HuH-7 (cell line): ENCODE measurements at places on chromosomes 3 and 15.

DNA sequence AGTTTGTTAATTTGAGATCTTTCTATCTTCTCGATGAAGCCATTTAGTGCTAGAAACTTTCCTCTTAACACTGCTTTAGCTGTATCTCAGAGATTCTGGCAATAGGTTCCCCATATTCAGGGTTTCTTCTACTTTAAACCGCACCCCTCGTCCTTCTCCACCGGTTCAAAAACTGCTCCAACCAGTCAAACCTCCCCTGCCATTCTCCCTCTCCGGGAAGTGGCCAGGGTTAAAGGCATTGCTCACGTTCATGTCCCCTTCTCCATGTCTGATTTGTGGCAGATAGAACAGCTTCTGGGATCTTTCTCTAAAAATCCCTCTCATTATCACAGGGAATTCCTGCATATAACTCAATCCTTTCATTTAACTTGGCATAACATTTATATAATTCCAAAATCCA lies 14.4 kb downstream of the ALDH1L1 start:
- no peak for DNase-seq

GRCh38 chr3:67678665-67679064 lies 24.3 kb upstream of the SUCLG2 start:
- no peak for DNase-seq

- DNase-seq = no peak
Measured at GRCh38 chr3:127050733-127051132, 67.8 kb downstream of the PLXNA1 start.

DNA sequence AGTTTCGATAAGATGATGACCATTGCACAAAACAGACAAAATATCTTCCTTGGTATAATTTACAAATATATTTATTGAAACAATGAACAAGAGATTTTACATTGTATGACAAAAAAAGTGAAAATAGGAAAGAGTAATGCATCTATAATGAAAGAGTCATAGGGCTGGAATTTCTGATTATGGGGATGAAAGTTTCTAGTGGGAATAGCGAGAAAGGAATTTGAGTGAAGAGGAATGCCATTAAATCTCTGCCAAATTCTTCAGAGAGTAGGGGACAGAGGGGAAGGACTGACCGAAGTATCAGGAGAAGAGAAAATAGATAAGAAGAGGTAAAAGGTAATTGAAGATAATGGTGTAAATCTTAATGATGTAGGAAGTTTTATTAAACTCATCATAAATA lies 125.4 kb downstream of the VGLL3 start:
- DNase-seq = no peak

GRCh38 chr15:80416702-80417101 lies 12.5 kb downstream of the ARNT2 start:
- no peak for DNase-seq

GRCh38 chr3:160003520-160004128 lies 15.0 kb downstream of the IL12A start:
- peak; percentile 34 for DNase-seq

GRCh38 chr3:112813016-112813415 lies 33.6 kb downstream of the CD200R1L start:
- DNase-seq = no peak

DNA sequence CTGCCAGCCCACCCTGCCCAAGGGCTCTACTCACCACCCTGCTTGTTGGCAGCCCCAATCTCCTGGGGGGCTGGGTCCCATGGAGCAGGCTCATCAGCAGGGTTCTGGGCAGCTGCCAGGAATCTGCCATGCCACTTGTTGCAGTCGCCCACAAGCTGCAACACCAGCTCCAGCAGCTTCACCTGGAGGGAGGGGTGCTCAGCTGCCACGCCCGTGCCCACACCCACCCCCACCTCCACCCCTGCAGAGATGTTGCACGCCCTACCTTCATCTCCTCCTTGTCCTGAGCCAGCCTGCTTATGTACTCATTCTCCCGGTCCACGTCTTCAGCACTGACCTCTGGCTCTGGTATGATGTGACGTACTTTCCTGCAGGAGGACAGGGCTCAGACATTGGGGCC lies 77.9 kb upstream of the C2CD4B start:
- no peak for DNase-seq

DNA sequence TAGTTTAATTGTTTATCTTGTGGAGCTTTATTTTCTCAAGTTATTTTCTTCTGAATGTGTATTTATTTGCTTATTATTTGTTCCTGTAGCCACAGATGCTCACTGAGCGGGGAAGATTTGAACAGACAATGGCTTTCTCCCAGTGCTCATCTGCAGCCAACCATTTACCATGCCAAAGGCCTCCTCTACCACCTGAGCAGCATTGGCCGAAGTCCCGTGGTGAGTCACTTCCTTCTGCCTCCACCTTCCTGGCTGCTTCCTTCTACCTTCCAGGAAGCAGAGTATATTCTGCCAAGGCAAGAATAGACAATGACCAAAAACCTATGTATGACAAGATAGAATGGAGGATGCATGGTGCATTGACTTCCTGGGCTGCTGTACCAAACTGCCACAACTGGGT lies 443.1 kb downstream of the AGBL1 start:
- no peak for DNase-seq

DNA sequence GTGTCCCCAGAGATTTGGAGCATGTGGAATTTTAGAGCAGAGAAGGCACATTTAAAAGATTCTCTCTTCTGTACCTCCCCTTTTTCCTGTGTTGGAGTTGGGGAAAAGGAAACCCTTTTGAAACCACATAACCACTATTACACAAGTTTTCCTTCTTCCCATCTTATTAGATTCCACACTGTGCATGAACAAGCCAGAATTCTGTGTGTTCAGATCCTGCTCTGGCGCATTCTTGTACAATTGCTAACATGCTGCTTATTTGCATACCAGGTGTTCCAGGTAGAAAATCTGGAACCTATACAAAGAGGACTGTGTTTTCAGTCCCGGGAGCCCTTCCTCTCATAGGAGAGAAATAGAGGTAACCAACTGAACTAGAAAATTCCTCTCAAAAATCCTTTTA lies 2.6 kb upstream of the CIB2 start:
- no peak for DNase-seq

DNA sequence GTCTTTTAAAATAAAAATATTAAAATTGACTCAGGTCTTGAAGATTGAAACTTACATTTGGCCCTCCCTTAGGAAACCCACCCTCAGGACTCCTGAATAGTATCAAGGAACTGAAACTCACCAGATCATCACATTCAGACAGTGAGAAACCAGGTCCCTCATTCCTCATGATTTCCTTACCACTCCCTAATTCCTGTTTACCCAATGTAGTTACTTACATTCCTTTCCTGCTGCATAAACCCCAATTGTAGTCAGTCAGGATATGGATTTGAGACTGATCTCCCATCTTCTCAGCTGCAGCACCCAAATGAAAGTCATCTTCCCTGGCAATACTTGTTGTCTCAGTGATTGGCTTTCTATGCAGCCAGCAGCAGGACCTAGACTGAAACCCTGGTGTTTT lies 8.6 kb downstream of the ATP13A4 start:
- DNase-seq = no peak

DNA sequence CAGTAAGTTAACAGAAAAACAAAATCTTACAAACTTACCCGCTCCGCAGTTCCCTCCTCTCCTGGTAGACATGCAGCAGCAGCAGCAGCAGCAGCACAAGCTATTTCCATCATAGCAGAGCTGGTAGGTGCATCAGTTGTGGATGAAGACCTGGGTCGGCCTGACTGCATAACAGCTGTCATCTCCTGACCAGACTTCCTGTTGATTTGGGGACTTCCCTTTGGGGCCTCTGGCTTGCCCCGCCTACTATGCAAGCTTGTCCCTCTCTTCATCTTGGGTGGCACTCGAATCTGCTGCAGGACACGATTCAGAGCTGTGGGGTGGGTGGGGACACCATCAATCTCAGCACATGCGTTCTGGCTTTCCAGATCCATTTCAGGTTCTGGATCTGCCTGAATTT lies 65.7 kb downstream of the TMCC1 start:
- DNase-seq = no peak

GRCh38 chr3:53813876-53814275 lies 32.3 kb downstream of the CHDH start:
- no peak for DNase-seq

- no peak for DNase-seq
Measured at GRCh38 chr15:93820566-93820965, 410.8 kb upstream of the MCTP2 start.

DNA sequence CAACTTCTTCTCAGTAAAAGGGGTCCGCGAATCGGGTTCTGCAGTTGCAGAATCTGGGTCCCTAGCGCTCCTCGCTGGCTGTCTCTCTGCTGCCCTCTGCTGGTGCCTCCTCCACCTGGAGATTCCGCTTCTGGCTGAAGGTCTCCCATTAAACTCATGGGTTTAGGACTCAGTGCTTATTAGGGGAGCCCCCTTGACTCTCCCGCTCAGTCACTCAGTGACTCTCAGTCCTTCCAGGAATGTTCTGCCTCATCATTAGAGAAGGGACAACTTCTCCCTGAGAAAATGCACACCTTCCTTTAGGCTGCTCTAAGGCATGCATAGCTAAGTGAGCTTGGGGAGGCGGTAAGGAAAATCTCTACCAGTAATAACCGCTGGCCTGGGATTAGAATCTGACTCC lies 7.1 kb downstream of the CPN2 start:
- peak; percentile 95 for DNase-seq

- DNase-seq = no peak
Measured at GRCh38 chr3:55826731-55827496, 339.8 kb upstream of the WNT5A start.

- no peak for DNase-seq
Measured at GRCh38 chr15:89475661-89476060, 20.7 kb downstream of the RHCG start.

DNA sequence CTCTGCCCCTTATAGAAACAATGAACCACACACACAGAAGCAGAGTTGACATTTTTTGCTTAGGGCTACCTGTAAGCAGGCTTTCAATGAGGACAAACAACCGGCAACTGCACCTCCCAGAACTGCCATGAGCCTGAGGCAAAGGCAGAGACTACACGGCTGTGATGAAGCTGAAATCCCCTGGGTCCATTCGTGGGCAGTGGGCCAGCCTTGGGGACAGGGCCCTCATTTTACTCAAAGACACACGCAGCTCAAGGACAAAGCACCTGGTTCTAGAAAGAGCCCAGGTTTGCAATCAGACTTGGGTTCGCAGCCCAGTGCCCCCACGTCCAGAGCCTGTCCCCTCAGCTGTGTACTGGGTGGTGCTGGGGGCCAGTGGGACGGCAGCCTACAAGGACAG lies 17.9 kb downstream of the FAM174B start:
- no peak for DNase-seq

GRCh38 chr3:4996223-4996765 lies 17.1 kb downstream of the BHLHE40 start:
- DNase-seq = no peak

DNA sequence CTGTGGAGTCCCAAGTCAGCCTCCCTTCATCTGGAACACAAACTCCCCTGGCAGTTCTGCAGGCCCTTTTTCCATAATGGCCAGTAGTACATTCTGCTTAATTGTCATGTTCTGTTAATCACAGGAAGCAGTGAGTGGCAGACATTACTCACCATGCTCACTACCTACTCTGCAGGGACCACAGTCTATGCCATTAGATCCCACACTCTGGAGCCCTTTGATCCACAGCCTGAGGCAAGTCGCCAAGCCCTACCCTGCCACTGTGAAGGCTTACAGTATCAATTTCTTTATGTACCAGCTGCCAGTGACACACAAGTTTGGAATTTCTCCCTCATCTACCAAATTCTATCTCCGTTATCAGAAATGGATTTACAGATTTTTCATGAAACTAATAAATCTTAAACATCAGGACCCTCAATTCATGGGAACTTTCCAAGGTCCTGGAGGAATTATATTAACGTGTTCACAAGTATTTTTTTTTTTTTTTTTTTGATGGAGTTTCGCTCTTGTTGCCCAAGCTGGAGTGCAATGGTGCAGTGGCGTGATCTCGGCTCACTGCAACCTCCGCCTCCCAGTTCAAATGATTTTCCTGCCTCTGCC lies 20.6 kb upstream of the WWTR1 start:
- DNase-seq = no peak

DNA sequence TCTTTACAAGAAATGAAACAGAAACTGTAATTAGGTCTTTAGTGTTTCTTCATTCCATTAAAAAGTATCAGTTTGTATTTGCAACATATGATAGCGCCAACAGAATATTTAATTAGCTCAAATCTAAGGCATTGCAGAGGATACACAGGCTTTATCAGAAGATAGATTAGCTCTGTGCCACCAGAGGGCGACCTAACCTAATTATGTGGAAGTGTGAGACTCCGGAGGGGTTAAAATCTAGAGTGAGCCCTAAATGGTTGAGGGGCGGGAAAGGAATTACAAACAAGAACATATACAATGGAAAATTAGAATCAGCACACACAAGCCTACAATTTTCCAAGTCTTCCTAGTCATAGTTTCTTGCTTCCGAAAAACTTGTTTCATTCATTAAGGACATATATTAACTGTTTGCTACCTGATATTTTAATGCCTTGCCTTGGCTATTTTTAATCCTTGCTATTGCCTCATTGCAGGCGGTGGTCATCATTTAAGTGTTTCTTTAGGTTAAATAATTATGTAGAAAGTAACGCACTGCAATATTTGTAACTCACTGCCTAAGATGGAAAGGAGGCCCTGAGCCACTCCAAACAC lies 18.0 kb upstream of the RYR3 start:
- DNase-seq = peak; percentile 28

DNA sequence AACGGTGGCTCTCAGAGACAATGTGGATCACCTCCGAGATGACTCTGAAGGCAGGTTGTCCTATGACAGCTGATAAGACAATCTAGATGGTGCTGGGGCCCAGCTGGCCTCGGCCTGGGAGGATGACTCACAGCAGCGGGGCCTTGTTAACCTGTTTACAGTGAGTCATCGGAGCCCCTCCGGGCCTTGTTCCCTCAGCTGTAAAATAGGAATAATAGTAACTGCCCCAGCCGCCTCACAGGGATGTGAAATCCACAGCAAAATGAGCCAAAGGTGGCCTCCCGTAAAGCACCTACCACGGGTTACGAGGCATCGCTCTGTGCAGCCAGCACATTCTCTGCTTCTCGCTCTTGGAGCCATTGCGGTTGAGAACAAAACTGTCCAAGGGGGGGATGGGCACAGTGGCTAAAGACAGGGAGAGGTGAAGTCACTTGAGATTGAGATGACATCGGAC lies 88.6 kb upstream of the RASGRF1 start:
- peak; percentile 26 for DNase-seq

DNA sequence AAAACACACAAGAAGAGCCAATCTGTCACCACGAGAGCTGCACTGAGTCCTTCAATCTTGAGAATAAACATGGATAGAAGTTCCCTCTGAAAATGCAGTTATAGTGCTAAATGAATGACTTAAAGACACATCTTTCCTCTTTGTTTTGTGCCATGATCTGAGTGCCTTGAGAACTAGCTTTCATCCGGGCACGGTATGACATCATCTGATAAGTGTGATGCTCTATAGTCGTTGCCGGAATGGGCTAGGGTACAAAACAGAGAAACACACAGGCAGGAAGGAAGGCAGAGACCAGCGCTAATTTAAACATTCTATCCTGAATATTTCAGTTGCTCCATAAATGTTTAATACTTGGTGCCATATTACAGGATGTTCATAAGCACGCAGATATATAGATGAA lies 146.5 kb downstream of the TNIK start:
- DNase-seq = no peak

DNA sequence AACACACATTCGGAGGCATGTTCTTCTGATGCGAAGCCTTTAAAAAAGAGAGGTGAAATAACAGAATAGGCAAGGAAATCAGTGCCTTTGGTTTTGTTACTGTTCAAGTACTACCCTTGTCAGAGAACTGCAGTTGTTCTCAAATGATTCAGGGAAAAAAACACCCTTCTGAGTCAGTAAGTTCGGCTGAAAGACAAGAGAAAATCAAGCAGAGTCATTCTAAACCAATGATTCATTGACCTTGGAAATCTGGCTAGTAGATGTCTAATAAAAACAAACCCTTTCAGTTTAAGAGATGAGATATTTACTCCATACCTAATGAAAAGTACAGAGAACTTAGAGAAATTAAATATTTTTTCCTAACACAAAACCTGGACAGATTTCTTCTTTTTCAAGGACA lies 72.7 kb upstream of the ABI3BP start:
- DNase-seq = no peak
